ENCODE measurements at places on chromosomes 6 and 20. TPM values are rescaled to one million over a fixed set of nuclear protein-coding genes. Genes with fewer than 3 reads are reported as not detected.

Gene CCN6
- total RNA-seq, result not detected

Gene PTCRA
- total RNA-seq, result not detected

Gene SAMD3
- 0.45 TPM for total RNA-seq

Gene LCA5
- 5.8 TPM for total RNA-seq

Gene TNFRSF6B
- total RNA-seq, result 2.8 TPM

Gene RNF182
- 8.3 TPM for total RNA-seq

Gene HLA-DQA2
- not detected for total RNA-seq

Gene C6orf15
- 4.6 TPM for total RNA-seq

GRCh38 chr20:45833883-45834796, 541 bp downstream of the SNX21 start:
- peak overlapping the region; percentile 65 for H3K27ac ChIP-seq
- H3K27me3 ChIP-seq, result no peaks in the 10 kb centered on the region
- peak overlapping the region; percentile 71 for H3K4me3 ChIP-seq
- DNase-seq, result peak; percentile 44
- H3K36me3 ChIP-seq, result peaks cover 3% of the 10 kb centered on the region

- peaks cover 2% of the 10 kb centered on the region for H3K27me3 ChIP-seq
- no peak overlapping the region for H3K4me3 ChIP-seq
- peak; percentile 29 for DNase-seq
- peaks cover 30% of the 10 kb centered on the region for H3K4me1 ChIP-seq
- no peak overlapping the region for H3K27ac ChIP-seq
- no peaks in the 10 kb centered on the region for H3K36me3 ChIP-seq
Measured at GRCh38 chr20:50694379-50695134, 3.2 kb upstream of the RIPOR3 start.

GRCh38 chr6:158853880-158854213, 34.7 kb upstream of the EZR start:
- no peaks in the 10 kb centered on the region for H3K36me3 ChIP-seq
- DNase-seq, result no peak
- peak overlapping the region; percentile 10 for H3K4me3 ChIP-seq

- H3K4me3 ChIP-seq, result no peak overlapping the region
- H3K4me1 ChIP-seq, result peaks cover 17% of the 10 kb centered on the region
- no peaks in the 10 kb centered on the region for H3K27me3 ChIP-seq
- no peaks in the 10 kb centered on the region for H3K36me3 ChIP-seq
- H3K27ac ChIP-seq, result no peak overlapping the region
Measured at GRCh38 chr6:132392792-132393191, 8.5 kb downstream of the MOXD1 start.

- H3K4me3 ChIP-seq, result no peak overlapping the region
- no peaks in the 10 kb centered on the region for H3K27me3 ChIP-seq
- DNase-seq, result no peak
- no peaks in the 10 kb centered on the region for H3K4me1 ChIP-seq
- no peaks in the 10 kb centered on the region for H3K36me3 ChIP-seq
- no peak overlapping the region for H3K27ac ChIP-seq
Measured at GRCh38 chr20:54920491-54920890, 445.1 kb downstream of the DOK5 start.

GRCh38 chr6:78365473-78365872, 501.9 kb upstream of the IRAK1BP1 start:
- no peaks in the 10 kb centered on the region for H3K36me3 ChIP-seq
- no peaks in the 10 kb centered on the region for H3K27me3 ChIP-seq
- no peak for DNase-seq
- no peak overlapping the region for H3K4me3 ChIP-seq
- no peaks in the 10 kb centered on the region for H3K4me1 ChIP-seq

- H3K27me3 ChIP-seq, result no peaks in the 10 kb centered on the region
- H3K27ac ChIP-seq, result no peak overlapping the region
- no peak for DNase-seq
- H3K4me1 ChIP-seq, result no peaks in the 10 kb centered on the region
Measured at GRCh38 chr20:59422872-59423544, 122.6 kb downstream of the EDN3 start.

DNA sequence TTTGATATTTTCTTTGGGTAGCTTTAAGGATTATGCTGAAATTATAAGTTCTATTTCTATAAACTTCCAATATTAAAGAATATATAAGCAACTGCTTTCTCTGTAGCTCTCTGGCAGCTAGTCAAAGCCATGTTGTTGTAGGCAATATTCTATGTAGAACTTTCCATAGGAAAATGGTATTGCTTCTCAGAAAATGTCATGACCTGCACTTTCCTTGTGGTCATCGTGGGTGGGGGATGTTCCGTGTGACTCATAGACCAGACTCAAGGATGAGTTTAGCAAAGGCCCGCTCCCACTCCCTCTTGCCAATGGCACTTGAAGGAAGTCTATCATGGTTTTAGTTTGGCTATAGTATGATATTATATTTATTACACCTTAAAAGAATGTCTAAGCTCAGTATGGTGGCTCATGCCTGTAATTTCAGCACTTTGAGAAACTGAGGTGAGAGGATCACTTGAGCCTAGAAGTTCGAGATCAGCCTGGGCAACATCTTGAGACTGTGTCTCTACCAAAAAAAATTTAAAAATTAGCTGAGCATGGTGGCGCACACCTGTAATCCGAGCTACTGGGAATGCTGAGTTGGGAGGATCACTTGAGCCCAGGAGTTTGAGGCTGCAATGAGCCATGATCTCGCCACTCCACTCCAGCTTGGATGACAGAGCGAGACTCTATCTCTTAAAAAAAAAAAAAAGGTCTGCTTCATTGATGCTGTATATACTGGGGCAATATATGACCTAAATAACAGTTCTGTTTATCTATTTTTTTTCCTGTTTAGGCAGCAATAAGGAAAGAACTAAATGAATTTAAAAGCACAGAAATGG, 36.6 kb upstream of the LTV1 start:
- H3K36me3 ChIP-seq, result peaks cover 5% of the 10 kb centered on the region
- no peaks in the 10 kb centered on the region for H3K27me3 ChIP-seq
- DNase-seq, result peak; percentile 82
- peaks cover 23% of the 10 kb centered on the region for H3K4me1 ChIP-seq

GRCh38 chr6:150368762-150369161, at the start of gene IYD:
Gene IYD, plus strand, starts transcription at chr6:150369012. Its CDS starts 20 bp downstream, at chr6:150369032.
- H3K27ac ChIP-seq, result no peak within 1 kb of the TSS
- H3K27me3 ChIP-seq, result no peaks in the 10 kb centered on the region
- H3K36me3 ChIP-seq, result no peaks in the 10 kb centered on the region

GRCh38 chr6:83603551-83603950, 91.2 kb downstream of the PRSS35 start:
- no peak overlapping the region for H3K4me3 ChIP-seq
- no peak for DNase-seq
- no peaks in the 10 kb centered on the region for H3K4me1 ChIP-seq
- no peaks in the 10 kb centered on the region for H3K36me3 ChIP-seq
- no peak overlapping the region for H3K27ac ChIP-seq
- no peaks in the 10 kb centered on the region for H3K27me3 ChIP-seq
